AG04449 (cell line): ENCODE measurements at places on chromosomes 5 and 9.

GRCh38 chr9:93810028-93810971 is 144.9 kb downstream of the BARX1 start:
- DNase-seq = no peak

DNA sequence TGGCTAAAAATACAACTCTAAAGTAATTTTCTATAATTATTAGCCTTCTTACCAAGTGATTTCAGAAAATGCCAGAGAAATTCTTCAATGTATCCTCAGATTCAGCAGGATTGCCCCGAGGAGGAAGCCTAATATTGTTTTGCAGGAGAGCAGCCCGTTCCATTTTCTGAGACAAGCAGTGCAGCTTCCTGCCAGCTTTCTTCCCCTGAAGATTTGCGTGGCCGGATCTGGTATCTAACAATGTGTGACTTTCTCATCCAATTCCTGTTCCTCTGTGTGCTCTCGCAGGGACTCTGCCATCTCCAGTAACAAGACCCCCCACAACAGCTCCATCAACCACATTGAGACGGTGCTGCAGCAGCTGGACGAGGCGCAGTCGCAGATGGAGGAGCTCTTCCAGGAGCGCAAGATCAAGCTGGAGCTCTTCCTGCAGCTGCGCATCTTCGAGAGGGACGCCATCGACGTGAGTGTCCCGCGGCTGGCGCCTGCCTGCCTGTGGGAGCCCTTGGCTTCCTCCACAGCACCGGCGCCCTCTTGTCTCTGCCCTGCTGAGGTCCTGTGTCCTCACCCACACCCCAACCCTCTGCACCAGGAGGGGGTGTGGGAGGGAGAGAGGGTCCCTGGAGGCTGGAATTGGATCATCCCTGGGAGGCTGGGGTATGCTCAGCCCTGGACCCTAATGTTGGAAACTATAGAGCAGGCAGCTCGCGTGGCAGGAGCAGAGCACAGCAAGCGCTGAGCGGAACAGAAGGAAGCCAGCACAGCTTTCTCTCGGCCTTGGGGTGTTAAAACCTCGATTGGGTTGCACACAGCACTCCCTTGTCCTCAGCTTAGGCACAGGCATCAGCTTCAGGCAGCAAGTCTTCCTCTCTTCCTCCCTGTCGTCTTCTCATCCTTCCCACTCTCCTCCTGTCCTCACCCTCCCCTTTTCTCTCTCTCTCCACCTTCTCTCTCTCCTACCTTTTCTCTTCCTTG is 216.2 kb downstream of the TRIO start:
- DNase-seq = no peak

DNA sequence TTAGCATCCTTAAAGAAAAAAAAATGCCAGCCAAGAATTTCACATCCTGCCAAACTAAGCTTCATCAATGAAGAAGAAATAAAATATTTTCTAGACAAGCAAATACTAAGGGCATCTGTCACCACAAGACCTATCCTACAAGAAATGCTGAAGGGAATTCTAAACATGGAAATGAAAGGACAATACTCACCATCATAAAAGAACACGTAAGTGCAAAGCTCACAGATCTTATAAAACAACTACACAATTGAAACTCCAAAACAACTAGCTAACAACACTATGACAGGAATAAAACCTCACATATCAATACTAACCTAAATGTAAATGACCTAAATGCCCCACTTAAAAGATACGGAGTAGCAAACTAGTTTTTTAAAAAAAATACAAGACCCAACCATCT is 71.4 kb downstream of the TTC39B start:
- no peak for DNase-seq

GRCh38 chr5:129003232-129003631 is 37.9 kb downstream of the SLC27A6 start:
- DNase-seq = no peak

- no peak for DNase-seq
Measured at GRCh38 chr5:132747616-132748440, 602 bp downstream of the CCNI2 start.

DNA sequence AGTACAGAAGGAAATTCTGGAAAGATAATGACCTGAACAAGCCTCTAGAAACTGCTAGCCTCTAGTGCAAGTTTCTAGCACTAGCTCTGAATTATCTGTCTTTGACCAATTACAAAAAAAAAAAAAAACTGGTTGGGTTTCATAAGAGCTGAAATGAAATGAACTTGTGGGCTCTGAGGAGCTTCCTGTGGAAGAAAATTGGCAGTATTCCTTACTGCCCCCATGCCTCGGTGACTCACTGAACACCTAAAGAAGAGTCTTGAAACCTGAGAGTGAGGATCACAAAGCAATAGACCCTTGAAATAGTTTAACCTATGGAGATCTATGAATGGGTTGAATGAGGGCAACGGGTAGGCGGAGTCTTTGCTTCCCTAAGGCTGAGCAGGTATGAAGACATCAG is 263.6 kb upstream of the RASA1 start:
- no peak for DNase-seq

DNA sequence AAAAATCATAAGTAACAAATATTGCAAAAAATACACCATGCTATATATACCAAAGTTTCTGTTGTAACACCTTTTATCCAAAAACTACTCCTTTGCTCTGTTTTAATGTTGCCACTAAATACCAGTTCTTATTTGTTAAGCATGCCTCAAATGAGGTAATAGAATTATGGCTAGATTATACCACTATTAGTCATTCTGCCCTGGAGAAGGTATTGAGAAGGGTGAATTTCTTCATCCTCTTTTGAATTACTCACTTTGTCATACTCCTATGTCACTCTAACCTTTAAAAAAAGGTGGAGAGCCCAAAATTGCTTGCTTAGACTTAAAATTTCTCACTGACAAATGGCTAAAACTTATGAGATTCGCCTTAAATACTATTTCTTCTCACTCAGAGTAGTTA is 750.9 kb downstream of the MAT2B start:
- no peak for DNase-seq

DNA sequence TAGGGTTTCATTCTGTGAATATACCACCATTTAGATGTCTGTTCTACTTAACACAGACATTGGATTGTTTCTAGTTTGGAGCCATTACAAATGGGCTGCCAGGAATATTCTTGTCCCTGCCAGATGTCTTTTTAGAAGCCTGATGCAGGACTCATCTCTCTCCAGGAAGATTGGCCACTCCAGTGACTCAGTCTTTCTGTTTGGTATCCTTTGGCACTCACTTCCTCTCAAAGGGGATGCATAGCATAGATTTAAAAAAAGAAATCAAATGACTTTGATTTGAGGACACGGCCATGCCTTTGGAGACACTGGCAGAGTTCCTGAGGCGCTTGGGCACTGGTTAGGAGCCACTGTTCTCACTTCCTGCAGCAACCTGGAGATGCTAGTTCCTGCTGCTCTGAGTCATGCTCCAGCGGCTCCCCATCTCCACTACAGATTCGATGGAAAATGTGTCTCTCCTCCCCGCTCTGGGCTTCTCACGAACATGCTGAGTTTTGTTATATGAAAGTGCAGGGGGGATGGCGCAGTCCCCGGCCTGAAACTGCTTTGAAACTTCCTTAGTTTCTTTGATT is 3.5 kb upstream of the ZNF366 start:
- DNase-seq = no peak

- DNase-seq = no peak
Measured at GRCh38 chr9:126183266-126183665, 143.4 kb upstream of the MVB12B start.

DNA sequence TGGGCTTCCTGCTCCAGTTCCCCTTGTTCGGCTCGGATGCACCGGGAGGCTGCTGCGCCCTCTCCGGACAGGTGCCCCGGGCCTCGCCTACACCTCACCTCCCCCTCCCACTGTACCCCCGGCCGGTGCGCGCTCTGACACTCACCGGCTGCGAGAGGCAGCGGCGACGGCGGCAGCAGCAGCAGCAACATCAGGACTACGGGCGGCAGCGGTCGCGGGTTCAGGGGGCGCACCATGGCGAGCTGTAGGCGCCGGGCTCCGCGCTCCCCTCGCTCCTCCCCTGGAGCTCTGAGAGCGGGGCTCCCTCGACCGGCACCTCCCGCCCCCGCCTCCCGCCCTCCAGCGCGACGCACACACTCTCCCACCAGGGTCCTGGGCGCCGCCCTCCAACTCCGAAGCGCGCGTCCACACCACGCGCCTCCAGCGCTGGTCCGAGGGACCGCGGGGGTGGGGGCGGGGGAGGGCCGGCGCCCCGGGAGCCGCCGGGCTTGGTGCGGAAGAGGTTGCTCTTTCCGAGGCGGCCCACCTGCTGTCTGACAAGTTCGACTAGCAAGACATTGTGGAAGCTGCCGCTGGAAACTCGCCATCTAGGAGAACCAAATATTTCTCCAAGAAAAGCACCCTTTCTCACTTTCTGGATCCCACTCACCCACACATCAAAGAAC is at the start of gene GFRA3:
GFRA3 (minus strand) TSS at position 433 of the 665 bp plus-strand sequence; CDS start at position 236, 197 bp downstream.
- DNase-seq = no peak

- no peak for DNase-seq
Measured at GRCh38 chr5:74392711-74393351, 247.7 kb downstream of the ENC1 start.

DNA sequence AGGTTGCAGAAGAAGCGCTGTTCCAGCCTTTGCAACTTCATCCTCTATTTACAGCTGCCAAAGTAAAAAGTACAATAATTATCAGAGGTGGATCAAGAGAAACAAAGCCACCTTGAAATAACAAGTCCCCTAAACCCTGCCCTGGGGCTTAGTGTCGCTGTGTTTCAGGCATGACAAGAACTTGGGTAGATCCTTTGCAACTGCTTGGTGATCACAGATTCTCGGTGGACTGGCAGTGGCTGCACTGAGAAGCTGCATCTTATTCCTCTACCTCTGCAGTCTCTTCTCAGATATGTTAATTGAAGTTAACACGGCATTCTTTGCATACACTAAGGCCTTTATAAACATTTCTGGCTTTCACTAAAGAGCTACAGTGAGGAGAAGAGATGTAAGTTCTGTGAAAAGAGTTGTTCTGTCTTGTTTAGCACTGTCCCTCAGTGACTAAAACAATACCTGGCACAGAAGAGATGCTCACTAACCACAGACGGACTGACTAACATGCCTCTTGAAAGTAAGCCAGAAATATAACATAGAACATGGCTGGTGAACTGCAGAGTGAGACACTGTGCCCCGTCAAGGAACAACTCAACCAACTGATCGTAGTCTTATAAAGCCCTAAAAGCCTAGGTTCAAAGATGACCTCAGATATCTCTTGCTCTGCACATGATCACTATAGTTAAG is 144.2 kb downstream of the MLLT3 start:
- DNase-seq = no peak

DNA sequence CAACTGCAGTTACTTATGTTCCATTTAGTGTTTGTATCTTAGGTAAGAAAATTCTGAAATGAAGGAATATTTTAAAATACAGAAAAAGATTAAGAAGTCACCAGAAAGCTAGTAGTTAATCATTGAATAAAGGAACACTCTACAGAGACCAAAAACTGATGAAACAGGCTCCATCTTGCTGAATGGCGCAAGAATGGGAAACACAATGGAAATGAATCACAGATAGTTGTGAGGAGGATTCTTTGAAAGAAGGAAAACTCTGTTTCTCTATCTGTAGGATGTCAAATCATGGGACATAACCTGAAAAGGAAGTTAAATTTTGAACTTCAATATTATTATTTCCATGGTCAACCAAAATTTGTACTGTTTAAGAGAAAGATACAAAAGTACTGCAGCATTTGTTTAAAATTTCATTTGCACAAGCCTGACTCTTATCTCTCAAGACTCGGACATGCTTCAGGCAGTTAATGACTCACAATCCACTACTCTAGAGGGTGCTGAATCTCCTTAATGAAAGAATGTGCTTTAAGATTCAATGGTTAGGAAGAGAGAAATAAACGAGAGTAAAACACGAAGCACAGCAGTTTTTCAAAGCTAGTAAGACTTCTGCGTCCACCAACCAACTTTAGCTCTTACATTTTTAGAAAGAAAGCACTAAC is 1064.4 kb upstream of the DMAC1 start:
- DNase-seq = no peak

GRCh38 chr5:162657076-162657475 is 589.5 kb downstream of the GABRG2 start:
- DNase-seq = no peak
